Stimulated activated CD4-positive, alpha-beta T cell treated with anti-CD3 and anti-CD28 coated beads, Interleukin-15, amount 100 ng/mL, for 48 hours (primary cell): ENCODE measurements at places on chromosomes 7 and 10.

- no peak for DNase-seq
Measured at GRCh38 chr10:70114902-70115301, 17.7 kb downstream of the AIFM2 start.

GRCh38 chr7:83629117-83629880 is 19.6 kb downstream of the SEMA3E start:
- no peak for DNase-seq

DNA sequence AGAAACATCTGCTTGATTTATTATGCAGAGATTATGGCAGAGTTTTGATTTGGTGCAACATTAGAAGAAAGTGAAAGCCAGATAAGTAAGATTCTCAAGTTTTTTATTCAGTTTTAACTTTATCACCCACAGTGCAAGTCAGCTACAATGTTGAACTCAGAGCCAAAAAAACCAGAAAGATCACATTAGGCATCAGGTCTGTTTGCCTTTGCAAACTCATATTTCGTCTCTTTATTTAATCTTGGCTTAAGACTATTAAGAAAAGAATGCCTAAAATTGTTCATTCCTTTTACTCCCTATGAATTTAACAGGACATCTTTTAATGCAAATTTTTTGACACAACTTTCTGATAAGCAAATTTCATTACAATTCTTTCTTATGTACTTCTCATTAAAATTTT is 76.0 kb upstream of the TMEM26 start:
- no peak for DNase-seq

DNA sequence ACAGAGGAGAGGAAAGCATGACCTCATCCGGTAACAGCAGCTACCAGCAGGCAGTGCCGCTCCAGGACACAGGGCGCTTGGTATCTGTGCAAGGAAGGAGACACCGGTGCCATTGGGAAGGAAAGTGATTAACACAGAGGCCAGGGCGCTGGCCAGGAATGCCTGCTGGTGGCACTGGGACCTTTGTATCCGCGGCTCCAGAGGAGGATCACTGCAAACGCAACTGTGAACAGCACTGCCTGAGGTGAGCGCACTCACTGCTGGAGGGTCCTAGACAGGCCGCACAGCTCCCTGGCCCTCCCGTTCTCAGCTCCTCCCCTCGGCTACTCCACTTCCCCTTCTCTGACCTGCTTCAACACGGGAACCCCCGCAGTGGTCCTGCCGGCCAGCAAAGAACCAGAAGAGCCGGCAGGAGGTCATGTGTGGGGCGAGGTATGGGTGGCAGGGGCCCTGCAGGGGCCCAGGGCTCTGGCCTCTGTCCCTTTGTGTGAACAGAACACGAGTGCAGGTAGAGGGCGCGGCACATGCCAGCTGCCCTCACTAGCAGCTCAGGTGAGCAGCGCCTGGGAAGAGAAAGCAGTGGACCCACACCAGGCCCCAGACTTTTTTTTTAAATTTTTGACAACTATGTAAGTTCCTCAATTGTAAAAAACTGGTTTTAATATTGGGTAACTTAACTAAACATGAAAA is 107.6 kb downstream of the VIPR2 start:
- DNase-seq = no peak
